Activated B cell treated with CpG ODN at 0.5 μM for 24 hours (primary cell): ENCODE measurements at places on chromosomes 12 and 14.

DNA sequence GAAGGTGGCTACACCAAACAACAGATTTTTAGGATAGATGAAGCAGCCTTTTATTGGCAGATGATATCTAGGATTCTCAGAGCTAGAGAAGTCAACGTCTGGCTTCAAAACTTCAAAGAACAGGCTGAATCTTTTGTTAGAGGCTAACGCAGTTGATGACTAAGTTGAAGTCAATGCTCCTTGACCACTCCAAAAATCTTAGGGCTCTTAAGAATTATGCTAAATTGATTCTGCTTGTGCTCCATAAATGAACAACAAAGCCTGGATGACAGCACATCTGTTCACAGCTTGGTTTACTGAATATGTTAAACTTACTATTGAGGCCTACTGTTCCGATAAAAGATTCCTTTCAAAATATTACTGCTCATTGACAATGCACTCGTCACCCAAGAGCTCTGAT is 13.0 kb upstream of the CDKN3 start:
- H3K27me3 ChIP-seq = peaks cover 21% of the 10 kb centered on the region
- no peaks in the 10 kb centered on the region for H3K36me3 ChIP-seq
- no peak overlapping the region for H3K4me3 ChIP-seq
- H3K4me1 ChIP-seq = peaks cover 12% of the 10 kb centered on the region
- DNase-seq = no peak

- no peak for DNase-seq
- H3K27ac ChIP-seq = no peak overlapping the region
- no peaks in the 10 kb centered on the region for H3K36me3 ChIP-seq
- H3K27me3 ChIP-seq = peaks cover 5% of the 10 kb centered on the region
- no peaks in the 10 kb centered on the region for H3K4me1 ChIP-seq
- no peak overlapping the region for H3K4me3 ChIP-seq
Measured at GRCh38 chr14:66240105-66240504, 246.1 kb upstream of the CCDC196 start.

- peaks cover 17% of the 10 kb centered on the region for H3K4me1 ChIP-seq
- no peak overlapping the region for H3K27ac ChIP-seq
- no peak for DNase-seq
- peaks cover 75% of the 10 kb centered on the region for H3K27me3 ChIP-seq
Measured at GRCh38 chr12:106581543-106582248, 1.1 kb upstream of the RFX4 start.

- DNase-seq = no peak
- no peak overlapping the region for H3K4me3 ChIP-seq
- no peaks in the 10 kb centered on the region for H3K4me1 ChIP-seq
- H3K36me3 ChIP-seq = no peaks in the 10 kb centered on the region
- no peaks in the 10 kb centered on the region for H3K27me3 ChIP-seq
- no peak overlapping the region for H3K27ac ChIP-seq
Measured at GRCh38 chr12:105600911-105601545, 270.5 kb downstream of the C12orf75 start.

- peak overlapping the region; percentile 99 for H3K27ac ChIP-seq
- no peaks in the 10 kb centered on the region for H3K27me3 ChIP-seq
- peaks cover 29% of the 10 kb centered on the region for H3K36me3 ChIP-seq
- peak overlapping the region; percentile 25 for H3K4me3 ChIP-seq
Measured at GRCh38 chr14:64500088-64500487, 3.5 kb downstream of the ZBTB25 start.

- no peak for DNase-seq
- H3K27me3 ChIP-seq = no peaks in the 10 kb centered on the region
- peak overlapping the region; percentile 90 for H3K27ac ChIP-seq
- peaks cover 60% of the 10 kb centered on the region for H3K4me1 ChIP-seq
Measured at GRCh38 chr12:89950421-89950820, 241.8 kb upstream of the ATP2B1 start.

- H3K4me1 ChIP-seq = no peaks in the 10 kb centered on the region
- H3K27ac ChIP-seq = no peak overlapping the region
- no peak overlapping the region for H3K4me3 ChIP-seq
- no peaks in the 10 kb centered on the region for H3K36me3 ChIP-seq
- DNase-seq = no peak
- H3K27me3 ChIP-seq = no peaks in the 10 kb centered on the region
Measured at GRCh38 chr14:100398044-100398443, 74.9 kb downstream of the SLC25A47 start.

GRCh38 chr14:105392131-105393090 is 5.9 kb upstream of the TEX22 start:
- H3K27me3 ChIP-seq = no peaks in the 10 kb centered on the region
- no peaks in the 10 kb centered on the region for H3K36me3 ChIP-seq
- H3K4me1 ChIP-seq = peaks cover 12% of the 10 kb centered on the region
- H3K27ac ChIP-seq = no peak overlapping the region
- no peak for DNase-seq
- H3K4me3 ChIP-seq = no peak overlapping the region

DNA sequence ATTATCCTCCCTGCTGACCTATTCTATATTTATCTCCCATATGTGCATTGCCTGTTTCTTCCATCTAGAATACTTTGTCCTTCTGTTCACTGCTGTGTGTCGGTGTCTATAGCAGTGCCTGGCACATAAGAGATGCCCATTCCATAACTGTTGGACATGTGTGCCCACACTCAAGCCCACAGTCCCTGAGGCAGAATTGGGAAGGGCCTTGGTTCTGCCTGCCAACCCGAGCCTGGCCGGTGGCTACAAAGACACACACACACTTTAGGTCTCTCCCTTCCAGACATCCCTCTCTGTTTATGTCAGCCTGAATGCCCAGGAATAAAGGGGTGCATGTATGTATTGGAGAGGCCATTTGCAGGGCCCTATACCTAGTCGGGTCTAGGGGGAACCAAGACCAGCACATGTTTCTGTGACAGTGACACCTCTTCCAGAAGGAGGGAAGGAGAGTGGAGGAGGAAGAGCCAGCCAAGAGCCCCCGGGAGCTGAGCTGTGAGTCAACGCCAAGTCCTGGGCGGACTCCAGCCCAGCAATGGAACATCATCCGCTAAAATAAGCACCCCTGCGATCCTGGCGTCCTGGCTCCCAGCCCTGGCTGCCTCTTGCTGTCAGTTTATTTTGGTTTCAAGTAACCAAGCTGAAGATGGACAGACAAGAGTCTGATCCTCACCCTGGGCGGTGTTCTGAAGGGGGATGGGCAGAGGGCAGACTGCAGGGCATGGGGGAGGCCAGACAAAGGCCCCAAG is 4.3 kb upstream of the ASB2 start:
- peaks cover 41% of the 10 kb centered on the region for H3K27me3 ChIP-seq
- no peaks in the 10 kb centered on the region for H3K36me3 ChIP-seq
- peak overlapping the region; percentile 42 for H3K27ac ChIP-seq
- no peak for DNase-seq
- no peak overlapping the region for H3K4me3 ChIP-seq
